ENCODE measurements at places on chromosomes 1 and 21.
A peak's percentile ranks its signal among the peaks of the same experiment; 100 is the strongest.

DNA sequence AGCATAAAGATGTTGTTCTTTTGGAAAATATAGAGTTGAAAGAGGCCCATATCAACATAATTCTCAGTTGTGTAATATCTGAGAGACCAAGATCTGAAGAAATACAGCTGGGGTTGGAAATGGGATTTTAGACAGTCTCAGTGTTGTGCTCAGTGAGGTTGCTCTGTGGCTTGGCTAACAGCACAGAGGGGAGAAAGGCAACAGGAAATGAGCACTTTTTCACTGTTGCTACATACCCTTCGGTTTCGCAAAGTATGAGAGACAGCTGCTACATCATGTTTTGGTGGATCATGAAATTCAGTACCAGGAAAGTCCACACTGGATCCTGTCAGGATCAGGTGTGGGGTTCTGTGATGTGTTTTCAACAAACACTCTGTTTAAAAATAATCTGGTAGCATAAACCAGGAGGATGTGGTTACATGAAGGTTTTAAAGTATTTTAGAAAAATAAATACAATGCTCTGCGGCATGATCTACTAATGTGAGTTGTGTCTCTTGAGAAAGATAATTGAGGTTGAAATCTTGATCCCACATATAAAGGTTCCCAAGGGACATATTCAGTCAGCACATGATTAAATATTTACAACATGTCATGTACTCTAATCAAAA, 7.0 kb upstream of the GPR88 start:
- DNase-seq: peak; percentile 60

DNA sequence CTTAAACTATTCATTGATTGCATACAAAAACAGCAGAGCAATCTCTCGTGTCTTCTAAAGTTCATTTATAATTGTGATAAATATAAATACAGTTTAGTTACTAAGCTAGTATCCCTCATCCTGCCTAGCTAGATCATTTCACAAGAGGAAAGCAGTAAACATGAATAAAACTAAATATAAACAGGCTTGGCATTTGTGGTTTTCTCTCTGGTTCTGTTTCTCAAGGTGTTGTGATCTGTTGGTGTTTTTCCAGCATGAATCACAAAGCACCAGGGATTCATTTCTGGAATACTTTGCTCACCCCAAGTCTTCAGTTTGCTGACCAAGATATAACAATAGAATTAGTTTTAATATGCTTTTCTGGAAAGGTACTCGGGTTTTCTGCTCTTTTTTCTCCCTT, 32.7 kb upstream of the GLIS1 start:
- no peak for DNase-seq

- DNase-seq: peak; percentile 84
Observed at GRCh38 chr1:109643385-109644230, 12.3 kb upstream of the GSTM4 start.

DNA sequence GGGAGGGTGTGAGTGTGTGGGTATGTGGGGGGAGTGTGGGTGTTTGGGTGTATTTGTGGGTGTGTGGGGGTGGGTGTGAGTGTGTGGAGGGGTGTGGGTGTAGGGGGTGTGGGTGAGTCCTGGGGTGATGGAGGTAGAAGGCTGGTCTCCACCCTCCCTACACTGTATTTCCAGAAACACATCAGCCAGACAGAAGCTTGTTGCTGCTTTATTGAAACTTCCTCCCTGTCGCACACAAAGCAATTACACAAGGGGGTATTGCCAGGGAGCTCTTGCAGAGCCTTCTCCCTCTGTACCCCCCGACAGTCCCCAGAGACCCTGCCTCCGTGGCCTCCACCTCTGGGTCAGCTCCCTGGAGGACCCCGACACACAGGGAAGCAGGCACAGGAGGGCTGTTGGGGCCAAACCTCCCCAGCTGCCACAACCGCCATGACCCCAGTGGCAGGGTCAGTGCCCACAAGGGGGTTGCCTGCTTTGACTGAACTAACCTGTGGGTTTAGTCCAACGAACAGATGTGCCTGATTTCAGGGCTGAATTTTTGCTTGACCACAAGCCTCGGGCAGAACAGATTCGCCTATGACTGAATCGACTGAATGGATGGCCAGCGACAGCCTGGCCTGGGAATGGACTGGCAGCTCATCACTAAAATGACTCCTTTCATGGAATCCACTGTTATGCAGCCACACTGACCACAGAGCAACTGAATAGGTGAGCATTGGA, 9.1 kb upstream of the MATN1 start:
- DNase-seq: no peak

DNA sequence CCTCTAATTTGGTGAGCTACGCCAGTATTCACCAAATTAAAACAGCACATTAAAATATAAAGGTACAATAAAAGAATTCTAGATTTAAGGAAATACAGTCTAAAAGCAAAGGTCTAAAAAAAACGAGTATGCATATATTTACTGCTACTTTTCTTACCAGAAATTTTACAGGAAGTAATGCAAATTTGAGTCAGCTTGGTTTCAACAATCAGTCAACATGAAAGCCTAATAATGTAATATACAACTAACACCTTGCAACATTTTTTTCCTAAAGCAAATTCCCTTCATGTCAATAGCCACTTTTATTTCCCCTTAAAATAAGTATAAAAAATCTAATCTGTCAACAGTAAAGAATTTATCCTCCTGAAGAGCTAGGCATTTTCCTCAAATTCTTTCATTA, 11.9 kb downstream of the PTP4A2 start:
- DNase-seq: no peak

DNA sequence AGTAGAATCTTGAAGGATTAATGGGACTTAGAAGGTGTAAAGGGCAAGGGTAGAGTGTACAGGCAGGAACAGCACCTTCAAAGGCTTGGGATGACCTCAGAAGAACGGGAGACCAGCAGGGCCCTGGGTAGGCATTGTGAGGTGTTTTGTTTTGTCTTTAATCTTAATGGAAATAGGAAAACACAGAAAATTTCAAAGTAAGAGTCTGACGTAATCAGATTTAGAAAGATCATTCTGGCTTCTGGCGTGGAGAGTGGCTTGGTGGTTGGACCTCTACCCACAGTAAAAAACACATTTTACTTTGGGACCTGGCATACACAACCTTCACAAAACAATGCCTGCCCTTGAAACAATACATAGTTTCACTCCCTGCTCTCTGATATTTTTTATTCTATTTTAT, 4.1 kb downstream of the MOV10 start:
- no peak for DNase-seq

GRCh38 chr1:100786870-100787269, 67.3 kb downstream of the VCAM1 start:
- DNase-seq: no peak

DNA sequence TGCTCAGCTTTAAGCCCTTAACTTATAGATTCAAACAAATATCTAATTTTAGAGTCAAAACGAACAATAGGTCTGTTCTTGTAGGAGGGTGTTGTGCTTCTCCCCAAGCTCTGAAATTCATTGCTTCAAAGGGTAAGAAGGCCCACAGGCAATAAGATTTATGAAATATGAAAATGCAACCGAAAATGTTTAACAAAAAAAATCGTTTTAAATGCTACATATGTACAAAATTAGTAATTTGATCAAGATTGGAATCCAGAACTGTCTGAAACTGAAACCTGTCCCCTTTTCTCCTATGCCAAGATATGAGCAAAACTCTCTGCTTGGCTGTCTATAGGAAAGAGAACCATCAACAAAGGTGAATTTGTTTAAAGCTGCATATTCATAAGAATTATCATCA, 534.3 kb downstream of the PLPP3 start:
- no peak for DNase-seq

- DNase-seq: no peak
Observed at GRCh38 chr1:203536980-203537455, 43.1 kb downstream of the OPTC start.

DNA sequence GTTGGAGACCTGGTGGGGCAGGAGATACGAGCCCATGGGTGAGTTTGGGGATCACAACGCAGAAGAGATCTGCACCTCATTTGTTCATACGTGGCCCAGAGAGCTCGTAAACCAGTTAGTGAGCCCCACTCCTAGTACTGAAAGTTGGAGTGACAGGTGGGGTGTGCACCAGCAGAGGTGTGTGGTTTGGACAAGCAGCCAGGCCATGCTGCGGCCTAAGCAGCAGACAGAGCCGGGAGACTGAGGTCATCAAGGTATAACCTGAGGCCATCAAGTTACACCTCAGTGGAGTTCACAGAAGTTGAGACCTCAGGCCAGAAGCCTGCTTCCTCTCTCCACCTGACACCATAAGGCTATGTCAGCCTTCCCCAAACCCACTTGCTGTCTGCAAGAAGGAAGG, 27.6 kb downstream of the KCNJ6 start:
- no peak for DNase-seq

DNA sequence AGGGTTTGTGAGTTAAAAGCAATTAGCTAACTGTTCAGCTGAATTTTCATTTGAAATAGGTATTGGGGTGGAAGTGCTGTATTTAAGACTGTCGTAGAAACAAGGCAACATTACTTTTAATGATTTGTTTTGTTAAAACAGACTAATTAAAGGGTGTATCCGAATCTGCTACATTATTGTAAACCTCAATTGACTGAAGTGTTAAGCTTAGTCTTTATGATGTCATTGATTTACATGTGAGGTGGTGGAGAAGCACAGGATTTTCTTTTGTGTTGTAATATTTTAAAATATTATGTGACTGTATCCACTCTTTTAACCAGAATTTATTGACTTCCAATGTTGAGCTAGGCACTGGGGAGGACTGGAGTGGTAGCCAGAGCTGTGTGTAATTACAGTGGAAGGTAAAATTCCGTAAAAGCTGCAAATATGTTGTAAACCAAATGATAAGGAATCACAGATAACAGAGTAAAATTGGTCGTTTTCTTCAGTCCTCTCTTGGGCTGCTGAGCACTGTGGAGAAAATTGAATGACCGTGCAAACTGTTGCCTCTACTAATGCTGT, 1.6 kb downstream of the HOOK1 start:
- no peak for DNase-seq

GRCh38 chr1:45510036-45510971, 10.2 kb downstream of the MMACHC start:
- no peak for DNase-seq

DNA sequence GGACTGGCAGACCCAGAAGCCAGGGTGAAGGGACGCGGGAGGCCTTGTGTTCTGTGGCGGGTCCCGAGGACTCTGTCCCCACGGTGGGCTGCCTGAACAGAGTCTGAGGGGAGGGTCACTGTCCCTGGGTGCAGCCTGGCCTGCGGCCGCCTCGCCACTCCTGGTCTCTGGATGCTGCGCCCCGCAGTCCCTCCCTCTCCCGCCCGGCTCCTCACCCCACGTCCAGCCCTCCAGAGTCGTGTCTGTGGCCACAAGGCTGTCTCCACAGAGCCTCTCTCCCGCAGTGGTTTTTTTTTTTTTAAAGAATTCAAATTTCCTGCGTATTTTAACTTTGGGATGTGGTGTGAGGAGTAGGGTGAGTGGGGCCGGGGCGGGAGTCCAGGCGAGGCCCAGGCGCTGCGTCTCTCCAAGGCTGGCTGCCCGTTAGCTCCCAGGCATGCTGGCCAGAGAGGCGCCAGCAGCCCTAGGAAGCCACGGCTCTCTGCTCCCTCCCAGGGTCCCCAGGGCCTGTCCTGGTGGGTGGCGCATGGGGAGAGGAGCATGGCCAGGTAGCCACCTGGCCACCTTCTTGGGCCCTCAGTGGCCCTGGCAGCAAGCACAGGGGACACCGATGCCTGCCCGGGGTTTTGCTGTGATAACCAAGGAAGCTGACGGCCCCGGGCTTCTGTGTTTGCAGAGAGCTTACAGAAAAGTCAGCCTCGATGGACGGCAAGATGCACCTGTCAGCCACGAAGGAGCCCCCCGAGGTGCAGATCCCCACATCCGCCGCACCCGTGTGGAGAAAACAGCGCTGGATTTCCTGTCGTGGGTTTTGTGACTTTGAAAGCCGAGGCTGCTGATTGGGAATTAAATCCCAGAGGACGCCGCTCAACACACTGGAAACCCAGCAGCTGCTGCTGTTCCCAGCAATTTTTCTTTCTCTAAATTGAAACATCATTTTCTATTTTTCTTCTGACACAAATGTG, 72.8 kb downstream of the MORN1 start:
- DNase-seq: peak; percentile 60

GRCh38 chr1:89942825-89943658, 51.9 kb upstream of the ZNF326 start:
- no peak for DNase-seq

GRCh38 chr1:223102797-223103533, 40.1 kb downstream of the TLR5 start:
- DNase-seq: peak; percentile 59

- no peak for DNase-seq
Observed at GRCh38 chr21:14454016-14455009, 71.4 kb upstream of the HSPA13 start.

- DNase-seq: no peak
Observed at GRCh38 chr21:43266534-43266933, 97.7 kb downstream of the CRYAA start.

- DNase-seq: no peak
Observed at GRCh38 chr1:169202791-169203665, 96.5 kb downstream of the ATP1B1 start.

- DNase-seq: peak; percentile 56
Observed at GRCh38 chr1:179228783-179229213, 679 bp downstream of the ABL2 start.

GRCh38 chr1:175572932-175573868, 170.2 kb downstream of the TNR start:
- DNase-seq: peak; percentile 33

DNA sequence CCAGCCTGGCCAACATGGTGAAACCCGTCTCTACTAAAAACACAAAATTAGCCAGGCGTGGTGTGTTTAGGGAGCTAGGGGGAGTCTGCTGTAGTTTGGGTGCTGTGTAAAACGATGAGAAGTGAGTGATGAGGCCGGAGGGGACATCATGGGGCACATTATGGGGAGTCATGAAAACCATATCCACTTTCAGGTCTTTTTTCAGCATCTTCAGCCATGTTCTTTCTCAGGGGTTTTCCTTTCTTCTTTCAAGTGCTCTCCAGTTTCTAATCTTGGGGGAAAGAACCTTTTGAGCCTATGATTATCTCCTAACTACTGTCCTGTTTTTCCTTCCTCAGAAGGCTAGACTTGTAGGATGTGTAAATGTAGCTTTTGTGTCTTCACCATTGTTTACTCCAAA, 14.4 kb downstream of the KDM4A start:
- DNase-seq: no peak

DNA sequence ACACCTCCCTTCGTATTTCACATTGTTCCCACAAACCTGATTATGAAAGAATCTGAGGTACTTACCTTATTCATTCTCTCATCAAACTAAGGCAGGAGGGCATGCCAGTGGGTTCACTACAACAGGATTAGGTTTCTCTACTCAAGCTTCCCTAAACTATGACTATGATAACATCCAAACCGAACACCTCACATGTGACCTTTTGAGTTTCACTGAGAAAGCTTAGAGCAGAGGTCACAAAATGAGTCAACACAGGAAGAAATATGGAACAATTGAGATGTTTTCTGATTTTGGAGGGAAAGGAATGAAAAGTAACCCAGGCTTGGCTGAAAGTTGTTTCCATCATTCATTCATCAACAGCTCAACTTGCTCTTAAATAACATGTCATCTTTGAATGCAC, 24.1 kb downstream of the UBR4 start:
- no peak for DNase-seq

GRCh38 chr1:32775640-32776337, 41.4 kb downstream of the YARS1 start:
- no peak for DNase-seq

GRCh38 chr1:47411436-47411835, 4.6 kb upstream of the FOXE3 start:
- no peak for DNase-seq

Measured in femur (tissue), 1 donor.